ENCODE measurements at places on chromosomes 11 and 22.

- no peak for DNase-seq
Measured at GRCh38 chr11:117528097-117528721, 200.6 kb downstream of the CEP164 start.

DNA sequence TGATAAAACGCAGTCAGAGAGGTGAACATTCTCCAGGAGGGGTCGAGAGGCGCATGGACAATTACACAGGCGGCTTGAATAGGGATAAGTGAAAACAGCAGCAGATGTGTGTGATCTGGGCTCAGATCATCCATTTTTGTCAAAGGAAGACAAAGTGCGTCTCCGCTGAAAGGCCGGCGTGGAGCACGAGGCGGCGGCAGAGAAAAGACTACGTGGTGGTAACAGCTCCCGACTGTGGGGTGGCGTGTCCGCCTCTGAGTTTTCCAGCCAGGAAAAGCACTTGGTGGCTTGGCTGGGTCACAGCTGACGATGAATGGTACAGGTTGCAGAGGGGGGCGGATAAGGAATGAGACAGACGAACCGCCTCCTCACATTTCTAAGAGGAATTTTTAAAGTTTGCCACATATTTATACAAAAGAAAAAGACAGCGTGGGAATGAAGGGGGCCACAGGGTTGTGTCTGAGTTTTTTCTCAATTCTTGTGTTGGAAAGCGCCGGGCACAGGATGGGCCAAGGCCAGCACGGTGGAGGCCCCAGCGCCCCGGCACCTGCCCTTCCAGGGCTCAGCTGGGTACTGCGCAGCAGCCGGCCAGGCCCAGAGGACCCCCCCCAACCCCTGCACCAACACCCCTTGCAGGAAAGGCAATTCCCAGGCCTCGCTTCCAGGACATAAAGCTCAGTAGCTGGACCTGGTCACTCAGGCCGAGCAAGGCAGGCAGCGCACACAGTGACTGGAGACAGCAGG lies 80.4 kb downstream of the TRMU start:
- DNase-seq = peak; percentile 19

DNA sequence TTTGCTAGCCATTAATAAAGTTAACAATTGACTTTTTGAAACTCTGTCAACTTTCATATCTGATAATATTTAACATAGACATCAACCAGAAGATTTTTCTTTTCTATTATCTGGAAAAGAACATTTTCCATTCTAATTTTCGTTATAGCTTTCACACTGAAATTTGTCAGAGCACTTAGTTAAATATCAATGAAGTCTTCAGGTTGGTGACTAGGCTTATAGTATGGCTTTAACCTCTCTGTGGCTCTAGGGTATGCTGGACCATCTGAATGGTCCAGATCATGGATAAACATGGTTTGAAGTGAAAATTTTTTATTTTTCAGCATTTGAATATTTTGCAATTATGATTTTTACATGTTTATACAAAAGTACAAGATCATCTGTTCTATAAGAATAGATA lies 548.1 kb downstream of the CNTN5 start:
- no peak for DNase-seq

DNA sequence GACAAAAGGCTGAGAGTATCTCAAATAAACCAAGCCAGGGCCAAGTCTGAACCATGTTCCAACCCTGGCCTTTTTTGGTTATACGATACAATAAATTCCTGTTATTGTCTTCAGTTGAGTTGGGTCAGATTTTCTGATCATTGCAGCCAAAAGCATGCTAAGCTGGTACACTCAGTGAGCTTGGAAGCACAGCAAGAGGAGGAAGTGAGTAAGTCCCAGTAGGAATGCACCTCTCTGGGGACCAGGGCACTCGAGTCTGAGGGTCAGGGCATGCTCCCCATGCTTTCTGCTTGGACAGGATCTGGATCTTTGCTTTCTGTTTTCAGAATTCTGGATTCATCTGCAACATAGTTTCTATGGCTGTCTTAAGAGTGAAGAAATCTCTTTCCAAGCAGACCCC lies 73.1 kb downstream of the TMPRSS5 start:
- DNase-seq = no peak

- no peak for DNase-seq
Measured at GRCh38 chr11:88300888-88301487, 36.5 kb downstream of the CTSC start.

GRCh38 chr22:47139790-47140119 lies 377.3 kb downstream of the TBC1D22A start:
- DNase-seq = no peak
